ENCODE measurements at places on chromosomes 7 and 10. TPM values are rescaled to one million over a fixed set of nuclear protein-coding genes. Genes with fewer than 3 reads are reported as not detected.

CFAP69 gene
- 5.5 TPM for total RNA-seq

- DNase-seq: no peak
Measured at GRCh38 chr10:96541921-96542320, 28.2 kb upstream of the TLL2 start.

CDK1 gene
- total RNA-seq: 19.3 TPM

DNA sequence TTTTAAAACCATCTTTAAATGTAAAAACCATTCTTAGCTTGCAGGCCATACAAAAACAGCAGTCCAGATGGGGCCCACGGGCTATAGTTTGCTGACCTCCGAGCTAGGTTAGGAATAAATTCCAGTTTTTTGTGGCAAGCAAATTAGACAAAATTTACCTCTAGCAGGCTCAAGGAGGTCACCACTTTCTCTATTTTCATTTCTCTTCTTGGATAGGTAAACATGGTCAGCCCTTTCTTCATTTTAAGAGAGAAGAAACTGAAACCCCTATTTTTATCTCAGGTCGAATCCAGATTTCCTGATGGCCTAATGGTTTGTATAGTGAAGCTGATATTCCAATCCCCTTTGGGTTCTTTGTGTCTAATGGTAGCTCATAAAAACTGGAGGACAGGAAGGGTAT lies 10.7 kb downstream of the IKZF5 start:
- DNase-seq: no peak

GRCh38 chr7:47586925-47587324 lies 5.0 kb upstream of the TNS3 start:
- DNase-seq: no peak

EIF5AL1 gene
- total RNA-seq: 0.48 TPM

DNA sequence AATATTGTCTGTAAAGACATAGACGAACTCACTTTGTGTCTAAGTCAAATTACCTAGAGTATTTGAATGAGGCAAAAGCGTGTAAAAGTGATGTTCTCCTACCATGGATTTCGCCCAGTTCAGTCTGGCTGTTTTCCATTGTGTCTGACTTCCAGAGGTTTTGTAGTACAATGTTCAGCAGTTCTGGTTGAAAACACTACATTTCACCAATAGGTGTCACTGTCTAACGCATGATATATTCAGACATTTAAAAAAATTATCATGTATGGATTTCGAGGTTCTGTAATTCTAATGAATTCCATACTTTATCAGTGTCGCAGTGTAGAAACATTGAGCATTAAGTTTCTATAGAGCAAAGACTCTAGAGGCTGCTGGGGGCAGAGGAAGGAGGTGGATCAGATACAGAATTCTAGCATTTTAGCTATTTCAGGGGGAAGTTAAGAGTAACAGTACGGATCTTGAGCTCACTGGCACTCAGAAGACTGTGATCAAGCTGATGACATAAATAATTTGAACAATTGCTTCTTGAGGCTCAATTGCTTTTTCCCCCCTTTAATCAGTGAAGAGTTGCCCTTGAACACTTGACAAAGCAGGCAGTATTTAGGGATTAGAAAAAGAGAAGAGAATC lies 196.9 kb upstream of the RHOBTB1 start:
- peak; percentile 82 for DNase-seq

GRCh38 chr10:27998178-27998953 lies 513 bp downstream of the ODAD2 start:
- peak; percentile 60 for DNase-seq

DNA sequence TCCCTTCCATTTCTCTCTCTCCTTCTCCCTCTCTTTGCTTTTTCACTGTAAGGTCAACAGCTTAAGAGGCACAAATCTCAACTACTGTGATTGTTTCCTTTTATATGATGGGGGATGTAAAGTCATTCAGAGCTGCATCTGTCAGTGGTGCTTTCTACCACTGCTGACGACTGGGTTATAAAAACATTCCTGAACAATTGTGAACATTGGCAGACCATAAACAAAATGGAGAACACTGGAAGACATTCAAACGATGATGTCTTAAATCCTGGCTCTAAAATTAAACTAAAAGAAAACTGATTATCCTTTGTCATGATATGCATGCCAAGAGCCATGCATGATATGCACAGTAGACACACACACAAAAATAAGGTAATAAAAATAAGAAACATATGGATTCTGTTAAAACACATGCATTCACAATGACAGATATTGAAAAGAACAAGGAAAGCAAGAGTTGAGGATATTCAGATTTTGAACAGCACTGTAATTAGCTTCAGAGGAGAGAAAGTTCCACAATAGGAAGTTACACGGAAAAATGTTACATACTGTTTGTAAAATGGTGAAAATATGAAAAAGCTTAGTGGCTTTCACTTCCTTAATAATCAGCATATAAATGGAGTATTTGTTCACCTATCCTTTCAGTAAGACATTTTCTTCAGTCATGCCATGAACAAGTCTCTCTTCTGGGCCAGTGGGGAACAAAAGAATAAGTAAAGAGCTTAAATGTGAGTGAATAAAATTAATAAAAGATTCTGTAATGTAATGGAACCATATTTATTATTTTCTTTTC lies 89.2 kb downstream of the RNLS start:
- DNase-seq: no peak

- DNase-seq: no peak
Measured at GRCh38 chr10:73932620-73933112, 21.7 kb downstream of the PLAU start.

GRCh38 chr10:43986374-43986773 lies 337.7 kb upstream of the ZNF32 start:
- DNase-seq: no peak

GRCh38 chr7:111190804-111191203 lies 99.9 kb downstream of the LRRN3 start:
- DNase-seq: no peak

AGR3 gene
- total RNA-seq: not detected

DNA sequence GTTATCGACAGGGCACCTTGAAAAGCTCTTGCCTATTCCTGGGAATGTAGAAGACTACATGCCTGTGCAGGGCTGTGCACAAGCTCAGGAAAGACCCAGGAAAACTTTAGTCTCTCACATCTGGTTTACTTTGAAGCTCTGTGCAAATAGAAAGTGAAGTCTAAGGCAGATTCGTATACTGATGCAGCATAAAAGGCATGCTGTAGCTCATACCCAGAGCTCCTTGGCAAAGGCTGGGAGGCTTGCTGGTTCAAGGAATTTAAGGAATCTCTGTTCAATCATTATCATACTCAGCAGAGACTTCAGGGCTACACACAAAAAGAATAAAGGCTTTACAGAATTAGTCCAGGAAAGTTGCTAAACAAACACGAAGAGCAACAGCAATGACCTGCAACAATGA lies 192.0 kb downstream of the OTUD1 start:
- no peak for DNase-seq

DNA sequence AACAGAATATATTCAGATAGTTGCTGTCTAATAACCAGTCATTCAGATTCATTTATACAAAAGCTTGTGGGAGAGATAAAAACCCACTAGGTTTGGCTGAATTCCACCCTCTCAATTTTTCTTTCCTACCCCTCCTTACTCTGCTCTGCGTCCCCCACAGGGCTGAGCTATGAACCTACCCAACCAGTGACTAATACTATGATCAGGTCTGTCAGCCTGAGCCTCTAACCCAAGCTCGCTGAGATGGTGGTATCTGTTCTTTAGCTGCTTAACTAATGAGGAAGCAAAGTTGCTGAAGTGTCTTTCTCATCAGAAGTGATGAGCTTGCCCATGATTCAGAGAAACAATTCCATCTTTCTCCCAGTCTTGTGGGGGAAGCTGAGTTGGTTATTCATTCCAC lies 248.7 kb upstream of the GPR26 start:
- DNase-seq: no peak

EFCAB10 gene
- 0.48 TPM for total RNA-seq

Measured in umbilical cord (tissue), 2 donors.